ENCODE measurements at places on chromosomes 2 and 18.

DNA sequence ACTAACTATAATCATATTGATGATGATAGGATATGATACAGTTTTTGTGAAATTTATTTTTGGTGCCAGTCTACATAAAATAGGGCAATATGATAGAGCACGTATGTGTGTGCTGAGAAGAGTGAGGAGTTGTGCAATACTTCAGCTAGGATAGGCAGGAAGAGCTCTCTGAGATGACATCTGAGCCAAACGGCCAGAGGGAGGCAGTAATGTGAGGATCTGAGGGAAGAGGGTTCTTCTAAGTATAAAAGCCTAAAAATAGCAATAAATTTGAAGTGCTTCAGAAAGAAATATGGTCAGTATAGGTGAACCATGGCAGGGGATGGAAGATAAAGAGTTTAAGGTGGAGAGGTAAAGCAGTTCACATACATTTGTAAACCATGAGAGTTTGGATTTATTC is 102.5 kb downstream of the OLA1 start:
- DNase-seq, result no peak

GRCh38 chr18:23545247-23545789 is 41.0 kb downstream of the NPC1 start:
- no peak for DNase-seq

DNA sequence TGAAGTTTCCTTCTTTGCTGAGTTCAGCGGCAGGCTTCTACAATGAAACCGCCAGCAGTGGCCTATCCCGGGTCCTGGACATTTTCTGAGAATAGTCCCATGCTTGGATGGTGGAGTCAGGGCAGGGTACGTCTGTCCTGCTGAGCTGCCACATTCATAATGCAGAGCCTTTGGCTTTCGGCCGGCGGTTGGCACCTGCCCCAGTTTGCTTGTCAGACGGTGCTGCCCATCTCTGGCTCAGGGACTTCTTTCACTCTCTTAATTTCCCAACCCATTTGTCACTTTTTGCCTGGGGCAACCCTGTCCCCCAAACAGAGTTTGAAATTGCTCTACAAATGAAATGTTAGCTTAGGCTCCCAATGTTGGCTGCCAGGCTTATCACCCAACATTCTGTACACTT is 57.2 kb downstream of the SOX11 start:
- DNase-seq, result no peak

DNA sequence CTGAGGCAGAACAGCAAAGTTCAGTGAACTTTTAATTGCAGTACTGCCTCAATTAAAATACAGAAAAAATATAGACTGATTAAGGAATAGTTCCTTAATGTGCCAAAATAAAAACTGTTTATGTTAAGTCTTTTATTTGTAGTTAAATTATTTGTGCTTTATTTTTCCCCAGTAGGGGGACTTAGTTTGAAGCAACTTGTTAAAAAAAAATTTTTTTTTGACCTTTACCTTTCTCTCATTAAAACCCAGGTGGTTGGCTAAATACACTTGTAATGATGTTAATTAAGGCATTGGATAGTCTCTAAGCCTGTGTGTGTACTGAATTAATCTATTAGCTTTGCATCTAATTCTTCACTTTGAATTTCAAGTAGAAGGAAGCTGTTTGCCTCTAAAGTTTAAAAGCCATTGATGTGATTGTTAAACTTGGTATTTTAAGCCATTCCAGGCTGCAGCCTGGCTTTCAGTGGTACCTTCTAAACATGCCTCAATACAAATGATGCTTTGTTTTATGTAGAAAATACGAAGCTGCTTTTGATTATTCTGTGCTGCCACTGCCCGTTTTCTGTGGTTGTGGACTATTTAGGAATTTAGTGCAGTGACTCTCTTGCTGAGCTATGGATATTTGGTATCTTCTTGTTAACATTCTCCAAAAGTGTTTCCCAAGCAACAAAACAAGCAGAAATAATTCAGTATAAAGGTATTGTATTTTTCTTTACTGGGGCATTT is 102.9 kb downstream of the TANC1 start:
- DNase-seq, result no peak

DNA sequence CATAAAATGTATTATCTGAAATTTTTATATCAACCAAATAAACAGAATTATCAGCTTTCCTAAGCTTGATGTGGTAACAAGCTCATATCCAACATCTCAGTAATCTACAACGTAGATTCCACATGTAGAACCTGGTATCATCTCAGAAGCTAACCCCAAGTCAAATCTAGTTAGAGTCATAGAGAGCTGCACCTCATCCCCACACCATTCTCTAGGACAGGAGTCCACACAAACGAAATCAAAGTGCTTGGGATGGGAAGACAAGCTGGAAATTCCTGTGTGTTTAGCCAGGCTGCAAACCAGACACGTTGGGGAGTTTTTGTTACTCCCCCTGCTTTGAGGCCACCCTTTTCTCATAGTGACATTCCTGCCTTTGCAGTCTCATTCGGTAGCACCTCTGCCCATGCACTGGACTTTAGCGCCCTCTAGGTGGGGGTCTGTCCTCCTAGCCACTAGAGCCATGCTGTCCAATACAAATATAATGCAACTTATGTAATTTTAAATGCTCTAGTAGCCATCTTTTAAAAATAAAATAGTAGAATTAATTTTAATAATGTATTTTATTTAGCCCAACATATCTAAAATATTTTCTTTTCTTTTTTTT is 28.1 kb upstream of the SATB2 start:
- no peak for DNase-seq

DNA sequence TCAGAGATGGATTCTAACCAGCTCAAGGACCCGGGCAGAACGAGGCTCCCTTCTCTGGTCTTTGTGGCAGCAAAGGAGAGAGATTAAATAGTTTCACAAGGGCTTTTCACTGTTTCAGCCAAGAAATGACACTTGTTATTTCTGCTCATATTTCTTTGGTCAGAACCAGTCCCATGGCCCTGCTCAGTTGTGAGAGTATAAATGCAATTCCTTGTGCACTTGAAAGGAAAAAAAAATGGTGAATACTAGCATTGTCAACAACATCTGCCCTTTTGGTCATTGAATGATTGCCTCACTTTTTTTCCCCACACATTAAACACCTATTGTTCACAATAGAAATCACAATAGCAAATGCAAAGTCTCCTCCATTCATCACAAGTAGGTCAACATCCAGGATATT is 104.4 kb downstream of the RDH14 start:
- DNase-seq, result no peak

DNA sequence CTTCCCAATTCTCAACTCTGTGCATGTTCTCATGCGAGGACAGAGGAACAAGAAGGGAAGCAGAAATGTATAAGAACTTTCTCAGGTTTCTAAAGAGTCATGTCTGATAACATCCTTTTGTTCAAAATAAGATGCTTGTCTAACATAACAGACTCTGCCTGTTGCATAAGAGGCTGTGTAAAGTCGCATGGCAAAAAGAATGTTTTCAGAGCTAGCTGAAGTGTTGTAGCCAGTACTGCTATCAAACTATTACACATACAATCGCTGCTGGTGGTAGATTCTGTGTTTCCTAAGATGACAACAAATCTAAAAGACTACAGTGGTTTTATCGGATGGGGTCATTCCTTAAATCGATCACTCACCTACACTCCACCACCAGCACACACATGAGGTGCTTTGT is 487.5 kb downstream of the IRS1 start:
- no peak for DNase-seq

- no peak for DNase-seq
These were observed 150.8 kb downstream of the LDLRAD4 start for GRCh38 chr18:13369353-13369752.

DNA sequence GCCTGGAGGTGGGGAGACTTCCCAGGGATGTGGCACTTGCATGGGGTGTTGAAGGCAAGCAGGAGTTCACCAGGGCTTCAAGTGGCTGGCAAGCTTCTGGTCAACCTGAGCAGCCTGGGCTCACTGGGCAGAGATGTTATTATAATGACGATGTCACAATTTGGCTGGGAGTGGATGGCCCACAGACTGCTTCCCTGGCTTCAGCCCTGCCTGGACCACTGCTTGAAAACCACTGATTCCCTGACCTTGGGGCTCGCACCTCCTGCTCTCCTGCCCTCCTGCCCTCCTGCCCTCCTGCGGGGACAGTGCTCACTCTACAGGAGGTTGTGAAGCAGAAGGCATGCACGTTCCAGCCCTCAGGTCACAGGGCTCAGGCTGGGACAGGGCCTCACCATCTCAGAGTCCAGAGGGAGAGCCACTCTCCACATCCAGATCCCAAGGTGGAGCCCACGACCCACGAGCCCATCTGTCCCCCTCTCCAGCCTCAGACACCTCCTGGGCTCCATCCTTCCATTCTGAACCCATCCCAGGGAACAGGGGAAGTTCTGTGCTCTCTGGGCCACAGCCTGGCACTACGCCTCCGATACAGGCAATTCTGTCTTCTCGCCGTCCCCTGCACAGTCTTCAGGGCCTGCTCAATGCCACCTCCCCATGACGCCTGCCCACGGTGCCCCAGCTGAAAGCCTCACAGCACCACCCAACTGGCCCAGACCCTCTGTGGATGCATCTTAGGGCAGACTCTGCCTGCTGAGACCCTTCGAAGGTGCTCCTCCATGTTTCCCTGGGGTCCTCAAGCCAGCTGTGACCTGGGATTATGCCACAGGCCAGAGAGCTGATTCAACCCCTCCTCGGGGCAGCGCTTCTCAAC is 241.6 kb upstream of the RAB6C start:
- no peak for DNase-seq

- DNase-seq, result no peak
These were observed 33.6 kb downstream of the B3GNT7 start for GRCh38 chr2:231429152-231429551.

DNA sequence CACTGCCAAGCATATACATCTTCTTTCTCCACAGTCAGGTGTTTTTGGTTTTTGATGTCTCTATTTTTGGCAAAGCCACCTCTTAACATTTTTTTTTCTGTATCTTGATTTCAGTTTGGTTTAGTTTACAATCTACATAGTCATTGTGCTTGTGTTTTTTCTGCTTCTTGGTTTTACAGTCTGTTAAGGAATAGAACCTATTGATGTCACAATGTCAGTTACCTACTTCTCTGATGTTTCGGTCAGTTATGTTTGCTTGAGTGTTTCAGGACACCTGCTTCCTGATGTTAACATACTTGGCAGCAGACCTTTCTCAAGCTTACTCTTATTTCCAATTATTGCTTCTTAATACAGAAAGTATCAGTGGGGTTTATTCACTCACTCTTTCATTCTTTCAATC is 253.3 kb downstream of the SPAG16 start:
- no peak for DNase-seq

DNA sequence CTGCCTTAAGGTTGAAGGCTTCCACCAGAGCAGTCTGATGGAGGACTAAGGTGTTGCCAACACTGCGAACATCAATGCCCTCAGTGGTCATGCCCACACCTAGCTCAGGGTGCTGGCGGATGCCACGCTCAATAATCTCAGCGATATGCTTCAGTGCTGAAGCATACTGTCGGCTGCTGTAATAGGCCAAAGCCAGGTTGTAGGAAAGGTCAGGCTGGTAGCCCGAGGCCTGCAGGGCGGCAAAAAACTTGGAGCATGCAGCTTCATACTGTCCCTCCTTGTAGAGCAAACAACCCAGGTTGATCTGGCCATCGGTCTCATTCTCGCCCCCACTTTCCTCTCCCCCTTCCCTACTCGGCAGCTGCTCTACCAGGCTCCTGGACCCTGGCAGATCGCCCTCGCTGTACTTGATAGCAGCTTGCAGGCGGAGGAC is 159.4 kb downstream of the AGPS start:
- DNase-seq, result no peak

DNA sequence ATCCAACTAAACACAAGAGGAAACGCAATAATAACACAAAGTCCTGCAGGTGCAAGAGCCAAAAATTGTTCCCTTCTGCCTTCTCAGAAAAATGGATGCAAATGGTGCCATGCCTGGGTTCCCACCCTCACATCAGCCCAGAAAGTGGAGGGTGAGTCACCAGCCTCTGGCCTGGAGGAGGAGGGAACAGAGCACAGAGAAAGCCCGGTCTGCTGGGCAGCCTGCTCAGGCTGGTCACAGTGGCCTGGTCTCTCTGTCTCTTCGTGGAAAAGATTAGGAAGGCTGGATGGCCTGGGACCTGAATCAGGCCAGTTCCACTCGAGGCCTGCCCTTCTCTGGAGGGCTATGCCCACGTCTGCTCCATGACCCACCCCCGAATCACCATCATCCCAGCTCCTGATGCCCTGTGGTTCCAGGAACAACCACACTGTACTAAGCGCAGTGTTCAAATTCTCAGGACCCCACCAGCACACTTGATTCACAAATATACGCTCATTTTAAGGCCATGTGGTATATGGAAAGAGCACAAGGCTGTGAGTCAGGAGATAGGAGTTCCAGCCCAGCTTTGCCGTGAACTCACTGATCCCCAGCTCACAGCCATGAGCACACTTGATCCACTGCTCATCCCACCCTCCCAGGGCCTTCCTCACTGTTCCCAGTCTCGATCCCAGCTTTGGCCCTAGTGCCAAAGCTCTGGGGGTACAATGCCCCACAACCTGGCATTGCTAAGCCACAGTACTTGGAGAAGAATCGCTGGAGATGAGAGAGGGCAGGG is 82.1 kb downstream of the ZBTB7C start:
- DNase-seq, result no peak

- DNase-seq, result no peak
These were observed 126.1 kb upstream of the PXDN start for GRCh38 chr2:1870431-1870830.

DNA sequence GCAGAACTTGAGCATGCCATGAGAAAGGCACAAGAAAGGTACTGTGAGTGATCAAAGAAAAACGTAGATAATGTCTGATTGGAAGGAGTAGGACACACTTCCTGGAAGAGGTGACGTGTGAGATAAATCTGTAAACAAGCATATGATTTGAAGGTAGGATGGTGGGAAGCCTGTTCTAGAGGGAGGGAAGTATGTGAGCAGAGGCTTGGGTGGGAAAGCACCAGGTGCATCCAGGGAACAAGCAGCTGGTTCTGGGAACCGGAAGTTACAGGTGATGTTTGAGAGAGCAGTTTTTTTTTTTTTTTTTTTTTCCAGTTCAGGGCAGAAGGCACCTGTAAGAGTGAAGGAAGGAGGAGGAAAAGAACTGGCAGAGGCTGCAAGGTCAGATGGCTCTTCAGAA is 116.6 kb upstream of the EFEMP1 start:
- DNase-seq, result no peak

DNA sequence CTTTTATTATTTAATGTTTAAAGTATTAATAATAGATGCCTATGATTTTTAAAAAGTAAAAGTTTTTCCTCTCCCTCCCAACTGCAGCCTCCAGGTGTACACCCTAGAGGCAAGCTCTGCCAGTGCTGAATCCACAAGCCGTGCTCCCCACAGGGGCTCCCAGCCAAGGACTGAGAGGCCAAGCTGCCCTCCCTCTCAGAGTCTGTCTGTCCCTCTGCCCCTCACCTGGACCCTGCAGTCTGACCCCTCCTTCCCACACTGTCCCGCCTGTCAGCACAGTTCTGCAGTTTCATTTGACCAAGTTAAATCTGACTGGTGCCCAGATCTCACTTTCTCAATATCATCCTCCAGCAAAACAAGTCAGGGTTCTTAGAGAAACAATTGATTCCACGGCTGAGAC is 14.8 kb upstream of the PROC start:
- no peak for DNase-seq

GRCh38 chr2:37857575-37858399 is 67.3 kb upstream of the RMDN2 start:
- no peak for DNase-seq

Measured in activated CD8-positive, alpha-beta memory T cell treated with anti-CD3 and anti-CD28 coated beads for 1 hour (primary cell).